Umbilical cord (tissue), 2 donors: ENCODE measurements at places on chromosomes 13 and 19.

GRCh38 chr19:21023901-21024300 is 3.4 kb downstream of the ZNF430 start:
- DNase-seq, result no peak

- DNase-seq, result no peak
These were observed 119.5 kb upstream of the MCF2L start for GRCh38 chr13:112849500-112849899.

GRCh38 chr13:38866649-38867048 is 124.0 kb downstream of the STOML3 start:
- no peak for DNase-seq

GRCh38 chr13:32126278-32126677 is 94.7 kb downstream of the FRY start:
- no peak for DNase-seq

DNA sequence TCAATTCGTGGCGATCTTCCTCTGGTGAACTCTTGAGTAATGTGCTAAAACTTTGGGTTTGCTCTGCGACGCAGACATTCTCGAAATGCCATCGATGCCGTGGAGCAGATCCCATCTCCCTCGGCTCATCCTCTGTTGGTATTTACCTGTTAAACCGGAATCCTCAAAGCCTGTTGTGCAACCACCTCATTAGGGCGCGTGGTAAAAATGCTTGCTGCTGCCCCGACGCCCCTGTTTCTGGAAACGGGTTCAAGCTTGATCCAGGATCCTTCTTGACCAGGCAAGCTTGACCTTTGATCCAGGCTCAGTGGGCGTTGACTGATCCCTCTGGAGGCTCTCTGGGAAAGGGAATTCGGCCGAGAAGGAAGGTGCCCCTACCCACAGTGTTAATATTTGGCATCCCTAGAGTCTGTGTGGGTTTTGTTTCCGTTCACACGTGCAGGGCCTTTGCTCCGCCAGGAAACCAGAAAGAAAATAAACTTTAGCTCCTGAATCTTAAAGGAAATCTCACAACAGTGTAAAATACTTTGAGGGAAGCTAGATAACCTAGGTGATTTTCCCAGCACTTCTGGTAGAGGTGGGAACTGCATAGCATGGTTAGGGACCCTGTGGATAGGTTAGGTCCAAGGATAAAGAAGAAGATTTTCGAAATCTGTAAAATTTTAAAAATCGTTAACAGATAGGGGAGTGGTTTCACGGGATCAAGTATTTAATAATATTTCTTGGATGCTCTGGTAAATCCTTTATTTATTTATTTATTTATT is 1.1 kb downstream of the LSM14A start:
- no peak for DNase-seq

DNA sequence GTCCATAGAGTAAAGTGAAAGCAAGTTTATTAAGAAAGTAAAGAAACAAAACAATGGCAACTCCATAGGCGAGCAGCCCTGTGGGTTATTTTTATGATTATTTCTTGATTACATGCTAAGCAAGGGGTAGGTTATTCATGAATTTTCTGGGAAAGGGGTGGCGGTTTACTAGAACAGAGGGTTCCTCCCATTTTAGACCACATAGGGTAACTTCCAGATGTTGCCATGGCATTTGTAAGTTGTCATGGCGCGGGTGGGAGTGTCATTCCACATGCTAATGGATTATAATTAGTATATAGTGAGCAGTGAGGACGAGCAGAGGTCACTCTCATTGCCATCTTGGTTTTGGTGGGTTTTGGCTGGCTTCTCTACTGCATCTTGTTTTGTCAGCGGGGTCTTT is 8.4 kb upstream of the DCUN1D2 start:
- no peak for DNase-seq

- peak; percentile 62 for DNase-seq
These were observed 8.6 kb downstream of the ZBTB7A start for GRCh38 chr19:4057931-4058692.
